ENCODE measurements at places on chromosomes 3 and 15.
A peak's percentile ranks its signal among the peaks of the same experiment; 100 is the strongest.

DNA sequence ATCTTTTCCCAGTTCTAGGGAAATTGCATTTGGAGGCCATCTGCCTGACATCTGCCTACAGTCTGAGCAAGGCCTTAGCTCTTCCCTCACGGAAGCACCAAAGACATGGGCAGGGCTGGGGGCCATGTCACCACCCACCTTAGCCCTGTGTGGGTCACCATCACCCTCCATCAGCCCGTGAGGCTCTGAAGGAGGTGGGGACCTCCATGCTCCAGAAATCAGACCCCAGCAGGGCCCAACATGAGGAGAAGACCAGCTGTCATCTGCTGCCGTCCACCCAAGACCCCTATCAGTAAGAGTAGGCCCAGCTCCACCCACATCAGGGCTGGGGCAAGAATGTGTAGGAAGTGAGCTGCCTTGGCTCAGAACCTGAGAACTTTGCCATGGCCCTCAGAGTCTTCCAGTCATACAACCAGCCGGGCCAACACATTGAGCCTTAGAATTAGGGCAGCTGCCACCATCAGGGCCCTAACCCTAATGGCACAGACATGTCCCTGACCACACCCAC is 1.9 kb downstream of the TMIE start:
- no peak for DNase-seq

GRCh38 chr3:141789281-141789680 is 26.1 kb downstream of the GRK7 start:
- no peak for DNase-seq

DNA sequence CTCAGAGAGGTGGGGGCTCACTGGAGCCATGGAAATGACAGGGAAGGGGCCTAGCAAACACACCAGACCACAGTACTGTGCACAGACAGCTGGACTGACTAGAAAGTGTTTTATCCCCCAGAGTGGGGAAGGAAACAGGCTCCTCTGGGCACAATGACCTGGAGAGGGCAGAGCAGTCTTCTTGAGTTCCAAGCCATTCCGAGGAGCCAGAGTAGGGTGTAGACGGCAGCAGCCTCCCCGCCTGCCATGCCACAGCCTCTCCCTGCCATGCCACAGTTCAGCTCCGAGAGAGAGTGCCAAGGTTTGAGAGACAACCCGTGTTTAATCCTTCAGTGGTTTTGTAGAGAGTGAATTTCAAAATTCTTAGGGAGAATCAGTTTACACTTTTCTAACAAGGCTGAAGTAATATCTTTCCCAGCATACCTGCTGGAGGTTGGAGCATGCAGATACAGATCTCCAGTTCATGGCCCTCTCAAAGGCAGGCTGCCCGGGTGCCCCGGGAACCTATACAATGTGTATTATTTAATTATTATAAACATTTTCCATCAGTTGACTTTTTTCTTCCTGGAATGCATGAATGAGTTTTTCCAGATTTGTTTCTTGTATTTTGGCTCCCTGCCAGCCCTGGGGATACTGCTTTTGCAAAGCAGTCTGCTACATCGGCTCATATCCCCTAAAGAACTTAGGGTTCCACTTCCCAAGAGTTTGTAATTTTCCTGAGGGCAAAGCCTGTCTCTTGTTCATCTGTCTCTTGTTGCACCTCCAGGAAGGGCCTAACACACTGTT is 3.2 kb downstream of the PODXL2 start:
- no peak for DNase-seq

DNA sequence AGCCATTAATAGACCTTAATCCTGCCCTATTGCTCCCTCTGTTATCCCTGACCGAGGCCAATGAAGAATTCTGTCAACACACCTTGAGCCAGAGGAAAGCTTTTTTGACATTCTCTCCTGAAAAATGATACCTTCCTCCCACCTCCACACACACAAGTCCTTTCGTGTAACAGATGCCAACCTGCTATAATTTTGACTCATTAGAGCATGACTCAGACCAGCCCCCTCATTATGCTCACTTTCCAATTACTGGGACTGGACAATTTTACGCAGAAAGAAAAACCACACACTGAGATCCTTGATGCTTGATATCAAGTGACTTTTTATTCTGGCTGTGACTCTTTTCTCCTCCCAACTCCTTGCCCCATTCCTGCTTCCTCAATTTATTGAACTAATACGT is 50.9 kb downstream of the LSAMP start:
- no peak for DNase-seq

GRCh38 chr15:79816571-79816970 is 80.2 kb downstream of the MTHFS start:
- DNase-seq: no peak

DNA sequence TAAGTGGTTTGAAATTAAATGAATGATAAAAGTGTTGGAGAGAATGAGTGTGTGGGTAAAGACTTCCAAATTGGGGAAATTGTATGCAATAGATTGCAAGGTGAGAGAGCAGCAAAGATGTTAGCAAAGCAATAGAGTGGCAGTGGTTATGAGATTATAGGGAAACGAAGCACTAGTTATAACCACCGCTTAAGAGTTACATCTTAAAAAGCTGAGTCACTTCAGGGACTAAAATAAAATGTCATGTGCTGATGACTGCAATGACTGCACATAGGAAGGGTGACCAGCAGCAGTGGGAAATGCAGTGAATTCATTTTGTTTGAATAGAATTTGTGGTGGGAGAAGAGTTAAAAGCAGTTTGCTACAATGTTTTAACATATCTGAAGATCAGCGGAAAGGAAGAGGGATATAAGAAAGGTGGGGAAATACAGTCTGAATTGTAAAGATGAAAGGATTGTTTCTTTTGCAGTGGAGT is 127.3 kb downstream of the RAP2B start:
- no peak for DNase-seq

DNA sequence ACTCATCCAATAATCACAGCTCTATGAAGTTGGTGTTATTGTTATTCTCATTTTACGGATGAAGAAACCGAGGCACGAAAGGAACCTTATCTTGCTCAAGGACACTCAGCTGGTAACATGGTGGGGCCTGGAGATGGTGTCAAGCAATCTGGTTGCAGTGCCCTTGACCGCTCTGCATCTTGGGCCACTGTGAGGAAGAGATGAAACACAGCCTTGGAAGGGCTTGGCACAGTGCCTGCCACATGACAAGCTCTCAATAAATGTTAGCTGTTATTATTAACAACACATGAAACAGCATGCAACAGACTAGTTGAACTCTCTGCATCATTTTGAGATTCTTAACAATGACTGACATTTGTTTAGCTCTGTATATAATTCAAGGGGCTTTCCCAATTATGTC is 10.1 kb upstream of the ITGA11 start:
- DNase-seq: no peak

DNA sequence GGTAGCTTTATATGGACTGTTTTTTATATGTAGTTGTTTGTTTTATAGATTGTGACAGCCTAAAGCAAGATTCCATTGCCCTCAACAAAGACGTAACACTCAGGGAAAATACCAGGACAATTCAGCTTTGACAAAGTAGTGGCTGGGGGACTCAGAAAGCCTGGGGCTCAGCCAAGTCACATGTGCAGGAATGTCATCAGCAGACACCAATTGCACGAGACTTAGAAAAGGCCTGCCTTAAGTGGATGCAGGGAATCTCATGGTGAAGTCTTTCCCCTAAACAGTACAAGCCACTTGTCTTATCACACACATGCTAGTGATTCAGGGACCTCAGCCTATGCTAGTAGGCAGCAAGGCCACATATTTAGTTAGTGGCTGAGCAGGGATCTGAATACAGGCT is 381.8 kb upstream of the THBS1 start:
- no peak for DNase-seq

- DNase-seq: no peak
Measured at GRCh38 chr3:194475138-194475932, 11.5 kb downstream of the ATP13A3 start.

GRCh38 chr3:134620476-134621115 is 30.2 kb downstream of the KY start:
- no peak for DNase-seq

GRCh38 chr15:68566377-68566954 is 12.3 kb upstream of the CORO2B start:
- no peak for DNase-seq

DNA sequence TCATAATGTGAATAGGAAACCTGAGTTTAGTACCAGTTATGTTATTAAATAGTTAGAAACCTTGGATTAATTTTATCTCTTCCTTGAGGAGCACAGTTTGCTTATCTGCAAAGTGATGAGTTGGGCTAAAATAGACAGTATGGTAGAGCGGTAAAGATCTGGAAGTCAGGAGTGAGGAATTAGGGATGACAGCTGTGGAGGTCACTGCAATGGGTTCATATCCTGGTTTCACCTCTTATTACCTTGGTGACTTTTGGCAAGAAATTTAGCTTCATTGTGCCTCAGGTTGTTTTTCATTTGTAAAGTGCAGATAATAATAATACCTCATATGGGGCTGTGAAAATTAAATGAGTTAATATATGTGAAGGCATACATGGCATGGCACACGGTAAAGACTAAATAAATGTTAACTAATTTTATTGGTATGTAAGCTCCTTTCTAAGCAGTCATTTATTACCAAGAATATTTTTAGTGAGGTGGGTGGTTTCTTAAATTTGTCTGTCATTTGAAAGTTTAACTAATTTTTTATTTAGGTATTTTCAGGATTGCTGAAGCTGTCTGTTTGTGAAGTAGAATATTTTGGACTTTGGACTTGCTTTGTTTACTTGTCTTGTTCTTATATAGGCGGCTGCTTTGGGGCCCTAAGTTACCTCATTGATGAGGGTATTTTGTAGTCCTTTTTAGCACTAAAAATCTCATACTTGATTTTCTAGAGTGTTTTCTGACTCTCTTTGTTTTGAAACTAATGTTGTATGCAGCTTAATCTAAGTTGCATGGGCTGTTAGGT is 41.8 kb downstream of the SLMAP start:
- DNase-seq: no peak

- DNase-seq: no peak
Measured at GRCh38 chr3:31676556-31676955, 143.8 kb downstream of the STT3B start.

DNA sequence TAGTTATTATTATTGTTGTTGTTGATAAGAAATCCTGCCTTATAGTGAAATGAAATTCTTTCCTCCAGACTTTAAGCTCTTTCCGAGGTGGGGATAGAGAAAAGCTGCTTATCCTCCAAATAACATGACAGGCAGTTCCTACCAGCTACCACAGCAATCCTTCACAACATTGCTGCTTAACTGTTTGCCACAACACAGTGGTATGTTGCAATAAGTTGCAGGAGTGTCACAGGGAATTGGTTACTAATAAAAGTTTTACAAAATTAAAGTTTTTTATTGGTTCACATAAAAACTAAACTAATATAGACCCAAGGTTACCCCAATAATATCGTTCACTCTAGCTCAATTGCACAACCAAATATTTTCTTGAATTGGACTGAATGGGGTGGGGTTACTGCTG is 57.4 kb upstream of the ICE2 start:
- no peak for DNase-seq

- no peak for DNase-seq
Measured at GRCh38 chr3:180980611-180981010, 8.9 kb downstream of the DNAJC19 start.

GRCh38 chr3:189898559-189899153 is 222.0 kb downstream of the P3H2 start:
- no peak for DNase-seq

DNA sequence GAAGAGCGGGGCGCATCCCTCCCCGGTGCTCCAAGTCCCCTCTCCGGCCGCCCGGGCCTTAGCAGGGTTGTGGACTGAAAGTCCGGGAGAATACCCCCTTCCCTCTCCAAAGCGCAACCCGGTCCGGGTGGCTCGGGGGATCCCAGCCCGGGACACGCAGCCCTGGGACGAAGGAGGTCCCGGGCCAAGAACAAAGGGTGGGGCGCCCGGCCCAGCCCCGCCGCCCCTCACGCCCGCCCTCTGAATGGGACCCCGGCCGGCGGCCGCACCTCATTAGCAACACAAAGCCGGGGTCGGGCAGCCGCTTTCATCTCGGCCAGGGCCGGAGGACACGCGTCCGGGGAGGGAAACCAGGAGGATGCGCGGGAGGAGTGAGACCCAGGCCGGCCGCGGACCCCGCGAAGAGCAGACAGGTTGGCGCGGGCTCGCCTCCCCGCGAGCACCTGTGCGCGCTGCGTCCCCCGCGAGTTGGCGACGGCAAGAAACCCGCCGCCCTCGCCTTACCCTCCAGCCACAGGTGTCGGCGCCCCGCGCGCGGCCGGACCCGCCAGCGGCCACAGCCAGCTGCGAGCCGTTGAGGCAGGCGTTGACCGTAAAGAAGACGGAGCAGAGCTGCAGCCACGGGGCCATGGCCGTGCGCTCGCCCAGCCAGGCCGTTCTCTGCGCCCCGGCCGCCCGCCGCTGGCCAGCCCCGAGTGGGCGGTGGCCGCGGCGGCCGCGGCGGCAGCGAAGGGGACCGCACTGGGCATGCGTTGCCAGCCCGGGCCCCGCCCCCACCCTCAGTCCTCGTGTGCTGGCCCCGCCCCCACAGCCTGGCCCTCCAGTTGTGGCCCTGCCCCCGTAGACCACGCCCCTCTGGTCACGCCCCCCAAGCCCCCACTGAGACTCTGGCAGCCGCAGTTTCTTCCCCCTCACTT is at the start of gene IL17RD:
IL17RD (minus strand) TSS at position 697 of the 917 bp plus-strand sequence; CDS start at position 630, 67 bp downstream.
- DNase-seq: peak; percentile 63

DNA sequence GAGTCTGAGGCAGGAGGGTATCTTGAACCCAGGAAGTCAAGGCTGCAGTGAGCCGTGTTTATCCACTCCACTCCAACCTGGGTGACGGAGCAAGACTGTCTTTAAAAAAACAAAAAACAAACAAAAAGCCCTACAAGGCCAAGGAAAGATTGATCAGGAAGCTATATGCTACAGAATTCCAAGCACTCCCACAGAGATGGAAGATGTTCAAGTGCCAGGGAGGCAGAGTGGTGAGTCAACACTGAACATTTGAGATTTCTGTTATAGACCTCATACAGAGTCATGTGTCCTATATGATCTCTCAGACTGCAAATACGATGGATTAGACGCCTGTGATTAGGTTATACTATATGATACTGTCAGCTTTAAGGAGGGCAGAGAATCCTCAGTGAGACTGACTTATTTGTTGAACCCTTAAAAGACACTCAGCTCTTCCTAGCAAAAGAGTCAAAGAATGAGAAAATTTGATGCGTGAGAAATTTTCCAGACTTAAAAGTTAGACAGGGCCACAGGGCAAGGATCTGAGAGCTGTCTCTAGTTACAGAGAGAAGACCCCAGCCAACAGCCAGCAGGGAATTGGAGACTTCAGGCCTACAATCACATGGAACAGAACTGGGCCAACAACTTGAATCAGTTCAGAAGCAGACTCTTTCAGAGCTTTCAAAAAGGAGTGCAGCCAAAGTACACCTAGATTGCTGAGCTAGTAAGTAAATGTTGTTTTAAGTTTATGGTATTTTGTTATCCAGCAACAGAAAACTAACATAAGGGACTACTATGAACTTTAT is 107.6 kb downstream of the PIK3CB start:
- no peak for DNase-seq

- no peak for DNase-seq
Measured at GRCh38 chr3:45647148-45647619, 42.0 kb upstream of the SACM1L start.

- no peak for DNase-seq
Measured at GRCh38 chr3:78605178-78605577, 1162.6 kb downstream of the ROBO1 start.

GRCh38 chr3:171441381-171441780 is 18.8 kb downstream of the TNIK start:
- no peak for DNase-seq

GRCh38 chr3:14125193-14126016 is 553 bp downstream of the TMEM43 start:
- peak; percentile 59 for DNase-seq

- DNase-seq: no peak
Measured at GRCh38 chr3:54877730-54878129, 50.1 kb downstream of the LRTM1 start.
